ENCODE measurements at places on chromosomes 6 and 20.

DNA sequence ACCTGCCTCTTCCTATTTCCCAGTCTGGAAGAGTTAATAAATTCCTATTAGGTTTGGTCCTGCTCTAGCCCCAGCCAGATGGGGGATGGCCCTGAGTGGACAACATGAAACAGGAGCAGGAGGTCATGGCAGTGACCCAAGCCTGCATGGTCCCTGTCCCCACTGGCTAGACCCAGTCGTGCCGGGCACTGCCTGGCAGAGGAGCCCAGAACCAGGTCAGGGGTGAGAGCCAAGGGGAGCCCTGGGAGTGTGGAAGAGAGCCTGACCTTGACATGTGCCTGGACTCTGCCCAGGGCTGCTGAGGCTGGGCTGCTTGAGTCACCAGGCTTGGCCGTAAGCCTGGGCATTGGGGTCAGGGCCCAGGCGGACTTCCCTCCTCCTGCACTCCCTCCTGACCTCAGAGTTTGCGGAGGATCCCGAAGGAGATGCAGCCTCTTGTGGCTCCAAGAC, 3.6 kb downstream of the AVP start:
- no peak for DNase-seq

DNA sequence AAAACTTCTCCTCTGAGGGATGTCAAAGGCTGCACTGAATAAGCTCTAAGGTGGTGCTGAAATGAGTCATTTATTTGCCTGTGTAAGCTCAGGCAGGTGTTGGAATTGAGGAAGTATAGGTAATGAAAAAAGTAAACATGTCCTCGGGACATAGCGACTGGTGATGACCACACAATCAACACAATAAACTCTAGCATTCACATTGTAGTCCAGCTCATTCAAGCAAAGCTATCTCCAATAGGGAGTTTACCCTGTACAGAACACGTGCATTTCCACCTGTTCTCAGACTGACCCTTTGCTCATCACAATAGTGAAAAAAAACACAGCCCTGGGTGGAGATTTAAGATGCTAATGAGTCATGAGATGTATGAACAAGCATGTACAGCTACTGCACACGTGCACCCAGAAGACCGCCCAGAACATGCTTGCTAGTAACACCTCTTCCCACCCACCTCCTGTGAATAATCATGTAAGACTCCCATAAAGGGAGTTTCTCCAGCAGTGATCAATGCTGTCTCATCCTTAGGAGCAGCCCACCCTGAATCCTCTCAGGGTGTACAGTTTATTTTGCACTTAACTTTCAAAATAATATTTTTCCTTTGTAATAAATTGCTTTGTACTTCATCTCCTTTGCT, 33.0 kb upstream of the POU5F1 start:
- peak; percentile 72 for DNase-seq

DNA sequence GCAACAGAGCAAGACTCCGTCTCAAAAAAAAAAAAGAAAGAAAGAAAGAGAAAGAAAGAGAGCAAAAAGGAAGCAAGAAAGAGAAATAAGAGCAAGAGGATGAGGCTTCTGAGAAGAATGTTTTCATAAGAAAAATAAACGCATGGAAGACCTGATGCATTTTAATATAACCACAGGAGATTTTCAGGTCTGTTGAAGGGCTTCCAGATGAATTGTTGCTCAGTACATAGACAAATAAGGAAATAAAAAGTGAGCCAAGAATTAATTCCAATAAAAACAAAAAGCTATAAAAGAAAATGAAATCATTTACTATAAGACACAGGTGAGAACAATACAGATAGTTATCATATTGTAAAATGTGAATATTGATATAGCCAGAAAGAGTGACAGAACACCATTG, 43.5 kb downstream of the PERP start:
- no peak for DNase-seq

DNA sequence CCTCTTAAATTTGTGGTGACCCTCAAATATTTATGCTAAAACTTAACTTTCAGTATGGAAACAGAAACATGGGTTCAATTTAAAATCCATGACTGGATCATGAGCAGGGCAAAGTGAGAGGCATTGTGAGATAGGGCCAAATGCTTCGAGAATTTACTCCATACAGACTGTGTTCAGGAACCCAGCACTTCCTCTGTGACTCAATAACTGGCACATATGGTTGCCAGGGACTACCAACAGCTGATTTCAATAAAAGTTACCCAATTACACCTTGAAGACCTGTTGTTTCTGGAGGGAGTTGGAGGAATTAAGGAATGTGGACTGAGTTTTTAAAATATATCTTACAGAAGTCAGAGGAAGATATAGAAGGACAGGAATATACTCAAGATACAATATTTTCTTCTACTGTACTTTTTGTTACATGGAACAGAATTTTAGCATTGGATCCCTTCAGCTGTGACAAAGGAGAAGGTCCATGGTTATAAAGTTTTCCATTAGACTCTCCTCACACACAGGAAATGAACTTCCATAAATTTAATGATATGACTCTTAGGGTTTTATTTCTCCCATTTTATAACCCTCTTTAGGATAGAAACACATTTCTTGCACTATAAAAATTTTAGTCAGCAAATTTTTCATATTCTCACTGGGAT, 258.5 kb downstream of the KHDC1L start:
- peak; percentile 60 for DNase-seq
